ENCODE measurements at places on chromosomes 13 and 19. TPM values are rescaled to one million over a fixed set of nuclear protein-coding genes. Genes with fewer than 3 reads are reported as not detected.

DNA sequence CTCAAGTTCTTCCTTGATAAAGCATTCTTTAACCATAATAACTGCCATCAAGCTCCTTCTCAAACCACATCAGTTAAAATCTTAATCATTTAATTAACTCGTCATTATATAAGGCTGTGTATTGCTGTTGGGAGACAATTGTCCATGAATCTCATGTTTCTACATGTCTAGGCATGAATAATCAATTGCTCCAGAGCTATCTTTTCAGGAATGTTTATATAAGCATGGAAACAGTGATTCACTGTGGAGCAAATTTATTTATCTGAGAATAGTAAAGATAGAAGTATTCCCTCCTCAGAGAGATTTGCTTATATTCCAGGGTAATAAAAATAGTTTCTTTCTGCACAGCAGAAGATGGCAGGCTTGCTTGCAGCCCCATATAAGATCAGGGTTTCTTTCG lies 71.1 kb downstream of the CBY2 start:
- no peaks in the 10 kb centered on the region for H3K4me1 ChIP-seq
- H3K27me3 ChIP-seq, result no peaks in the 10 kb centered on the region

DNA sequence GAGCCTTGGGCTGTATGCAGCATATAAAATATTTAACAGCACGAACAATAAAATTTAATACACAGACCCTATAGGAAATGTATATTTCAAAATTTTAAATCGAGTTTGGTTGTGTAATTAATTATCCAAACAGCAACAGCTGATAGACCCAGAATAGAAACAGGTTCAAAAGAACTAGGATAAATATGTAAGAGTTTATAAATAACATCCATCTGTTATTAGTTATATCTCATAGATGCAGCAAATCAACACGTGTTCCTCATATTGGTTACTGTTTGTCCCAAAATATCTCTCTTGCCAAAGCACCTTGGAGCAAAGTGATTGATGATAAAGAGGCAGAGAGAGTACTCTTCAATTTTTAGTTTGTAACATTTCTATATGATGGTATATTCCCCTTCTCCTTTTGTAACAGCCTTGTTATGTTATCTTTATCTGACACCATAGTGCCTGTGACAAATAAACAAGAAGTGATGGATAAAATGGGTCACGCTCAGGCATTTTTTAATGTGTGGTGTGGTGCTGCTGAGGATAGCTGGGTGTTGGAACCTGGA lies 260.6 kb upstream of the NBEA start:
- no peak for DNase-seq
- H3K27ac ChIP-seq, result no peak overlapping the region
- no peak overlapping the region for H3K4me3 ChIP-seq
- H3K36me3 ChIP-seq, result no peaks in the 10 kb centered on the region

DNA sequence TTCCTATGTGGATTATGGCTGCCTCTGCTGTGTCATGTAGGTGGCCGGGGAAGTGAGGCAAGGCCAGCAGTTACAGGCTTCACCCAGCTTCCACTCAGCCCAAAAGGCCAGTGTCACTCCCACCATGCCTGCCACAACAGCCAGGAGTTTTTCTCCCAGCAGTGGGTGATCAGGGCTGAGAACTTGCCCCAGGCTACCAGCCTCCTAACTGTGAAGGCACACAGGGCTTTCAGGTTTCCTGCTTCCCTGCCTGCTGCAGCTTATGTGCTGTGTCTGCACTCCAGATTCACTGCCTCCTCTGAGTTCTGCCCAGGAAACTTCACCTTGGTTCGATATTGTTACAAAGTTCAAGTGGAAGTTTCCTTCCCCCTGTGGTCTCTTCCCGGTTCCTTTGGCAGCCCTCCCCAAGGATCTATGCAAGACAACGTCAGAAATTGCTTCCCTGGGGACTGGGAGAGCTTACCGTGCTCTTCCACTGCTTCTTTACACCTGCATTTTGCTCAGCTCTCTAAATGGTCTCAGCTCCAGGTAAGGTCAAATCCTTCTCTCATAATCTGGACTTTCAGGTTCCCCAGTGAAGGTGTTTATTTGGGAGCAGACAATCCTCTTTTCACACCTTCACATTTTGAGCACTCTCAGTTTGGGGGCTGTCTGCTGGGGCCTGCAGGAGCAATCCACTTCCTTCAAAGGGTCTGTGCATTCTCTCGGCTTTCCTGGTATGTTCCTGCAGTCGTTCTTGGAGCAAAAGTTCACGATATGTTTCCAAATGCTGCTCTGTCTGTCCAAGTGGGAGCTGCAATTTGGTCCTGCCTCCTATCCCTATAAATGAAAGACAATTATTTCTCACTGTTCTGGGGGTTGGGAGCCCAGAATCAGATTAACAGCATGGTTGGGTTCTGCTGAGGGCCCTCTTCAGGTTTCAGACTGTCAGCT lies 1730.1 kb upstream of the PRR20A start:
- no peaks in the 10 kb centered on the region for H3K36me3 ChIP-seq
- no peaks in the 10 kb centered on the region for H3K4me1 ChIP-seq
- H3K4me3 ChIP-seq, result no peak overlapping the region
- H3K27ac ChIP-seq, result no peak overlapping the region
- no peak for DNase-seq

BEST2 gene
- total RNA-seq, result not detected

MCF2L gene
- total RNA-seq, result 58.6 TPM

Data from stomach (tissue), 19 donors.